NCI-H2081 treated with DMSO at 0.1 percent for 48 hours (cell line): ENCODE measurements at places on chromosomes 7 and 10.

- DNase-seq: no peak
Observed at GRCh38 chr7:127391591-127392181, 822 bp downstream of the ZNF800 start.

GRCh38 chr7:110347081-110347480, 743.8 kb upstream of the LRRN3 start:
- DNase-seq: no peak

DNA sequence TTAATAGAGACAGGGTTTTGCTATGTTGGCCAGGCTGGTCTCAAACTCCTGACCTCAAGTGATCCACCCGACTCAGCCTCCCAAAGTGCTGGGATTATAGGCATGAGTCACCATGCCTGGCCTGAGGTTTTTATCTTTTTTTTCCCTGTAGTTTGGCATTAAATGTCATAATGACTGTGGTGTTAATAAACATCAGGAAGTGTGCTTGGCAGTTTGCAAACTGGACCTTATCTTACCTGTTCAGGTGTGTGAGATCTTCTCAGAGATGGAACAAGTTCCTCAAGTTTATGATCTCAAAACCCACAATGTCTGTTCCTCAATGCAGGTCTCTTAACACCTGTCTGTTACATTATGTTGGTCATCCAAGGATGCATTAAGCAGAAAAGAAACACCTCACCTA, 80.0 kb downstream of the ARID5B start:
- no peak for DNase-seq

DNA sequence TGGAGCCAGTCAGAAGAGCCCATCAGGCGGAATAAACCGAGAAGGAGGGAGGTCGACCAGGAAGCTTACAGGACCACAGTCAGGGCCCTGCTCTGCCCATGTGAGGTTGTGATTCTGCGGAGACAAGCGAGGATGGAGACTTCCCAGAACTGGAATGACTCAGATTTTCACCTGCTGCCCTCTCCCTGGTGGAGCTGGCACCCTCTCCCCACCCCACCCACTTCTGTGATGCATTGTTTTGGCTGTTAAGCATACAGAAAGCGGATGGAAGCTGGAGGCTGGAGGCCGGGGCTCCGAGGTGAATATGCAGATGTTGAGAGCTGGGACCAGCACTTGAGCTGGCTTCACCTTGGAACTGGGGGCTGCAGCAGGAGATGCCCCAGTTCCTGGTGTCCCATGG, 57.4 kb downstream of the NPTX2 start:
- DNase-seq: no peak

DNA sequence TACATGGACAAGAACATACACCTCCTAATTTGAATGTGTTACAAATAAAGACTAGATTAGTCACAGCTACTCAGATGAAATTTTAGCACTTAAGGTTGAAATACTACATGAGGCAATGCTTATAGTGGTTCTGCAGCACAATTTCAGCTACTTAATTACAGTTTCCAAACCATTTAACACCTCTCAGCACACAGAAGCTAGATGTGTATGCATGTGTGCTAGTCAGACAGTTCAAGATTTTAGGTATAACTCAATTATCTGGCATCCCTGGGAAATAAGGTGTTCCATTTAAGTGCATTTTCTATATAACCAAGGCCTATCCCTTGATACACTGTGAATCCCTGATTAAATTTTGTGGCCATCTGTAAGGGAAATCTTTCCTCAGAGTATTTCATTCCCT, 141.8 kb downstream of the CHCHD3 start:
- DNase-seq: no peak

DNA sequence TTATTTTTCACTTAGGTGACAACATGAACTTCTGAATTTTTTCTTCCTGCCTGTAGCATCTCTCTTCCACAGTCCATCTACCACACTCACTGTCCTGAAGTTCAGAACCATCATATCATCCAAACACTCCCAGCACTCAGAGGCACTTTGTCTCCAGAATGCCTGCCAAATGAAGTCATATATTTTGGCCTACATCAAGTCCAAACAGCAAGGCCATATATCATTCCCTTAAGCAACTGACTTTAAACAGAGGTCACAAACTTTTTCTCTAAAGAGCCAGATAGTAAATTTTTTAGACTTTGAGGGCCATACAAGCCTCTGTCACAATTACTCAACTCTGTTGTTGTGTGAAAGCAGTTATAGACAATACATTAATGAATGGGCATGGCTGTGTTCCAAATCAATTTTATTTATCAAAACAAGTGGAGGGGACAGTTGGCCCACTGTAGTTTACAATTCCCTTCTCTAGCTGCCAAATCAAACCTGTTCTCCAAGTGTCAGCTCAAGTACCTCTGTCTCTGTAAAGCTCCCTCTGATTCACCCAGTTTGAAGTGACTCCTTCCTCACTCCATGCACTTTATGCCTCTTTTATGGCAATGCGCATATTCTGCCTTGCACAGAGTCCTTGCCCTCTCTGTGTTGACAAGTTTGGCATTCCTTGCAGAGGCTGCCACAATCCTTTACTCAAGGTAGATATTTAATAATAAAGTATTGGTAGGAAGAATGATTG, 305.7 kb downstream of the FZD1 start:
- no peak for DNase-seq

- no peak for DNase-seq
Observed at GRCh38 chr7:97094284-97094930, 23.1 kb upstream of the SDHAF3 start.

DNA sequence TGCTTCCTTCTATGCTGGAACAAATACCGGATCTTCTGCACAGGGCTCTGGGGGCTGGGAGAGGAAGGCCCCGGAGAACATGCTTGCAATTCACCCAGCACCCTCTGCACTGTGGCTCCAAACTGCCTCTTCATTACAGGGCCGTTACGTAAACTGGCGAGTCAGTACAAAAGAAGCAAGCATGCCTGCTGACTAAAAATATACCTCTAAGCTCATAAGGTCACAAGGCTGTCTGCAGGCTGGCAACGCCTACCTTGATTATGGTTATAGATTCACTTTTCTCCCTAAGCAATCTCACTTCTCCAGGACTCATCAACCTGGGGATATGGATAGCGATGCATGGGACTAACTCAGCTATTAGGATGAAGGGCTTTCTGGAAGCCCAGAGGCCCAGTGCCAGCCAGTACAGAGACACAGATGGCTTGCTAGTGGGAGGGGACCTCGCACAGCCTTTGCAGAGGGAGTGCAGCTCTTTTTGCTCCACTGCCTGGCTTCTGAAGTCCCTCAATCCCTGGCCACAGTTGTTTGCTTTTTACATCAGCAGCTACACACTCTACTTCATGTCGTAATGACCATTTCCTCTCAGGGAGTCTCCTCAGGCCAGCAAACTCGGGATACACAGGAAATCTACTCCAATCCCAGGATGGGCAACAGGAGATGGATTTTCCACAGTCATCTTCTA, 96.1 kb downstream of the SH3PXD2A start:
- DNase-seq: no peak

GRCh38 chr10:105356626-105357025, 715.5 kb downstream of the SORCS3 start:
- no peak for DNase-seq

DNA sequence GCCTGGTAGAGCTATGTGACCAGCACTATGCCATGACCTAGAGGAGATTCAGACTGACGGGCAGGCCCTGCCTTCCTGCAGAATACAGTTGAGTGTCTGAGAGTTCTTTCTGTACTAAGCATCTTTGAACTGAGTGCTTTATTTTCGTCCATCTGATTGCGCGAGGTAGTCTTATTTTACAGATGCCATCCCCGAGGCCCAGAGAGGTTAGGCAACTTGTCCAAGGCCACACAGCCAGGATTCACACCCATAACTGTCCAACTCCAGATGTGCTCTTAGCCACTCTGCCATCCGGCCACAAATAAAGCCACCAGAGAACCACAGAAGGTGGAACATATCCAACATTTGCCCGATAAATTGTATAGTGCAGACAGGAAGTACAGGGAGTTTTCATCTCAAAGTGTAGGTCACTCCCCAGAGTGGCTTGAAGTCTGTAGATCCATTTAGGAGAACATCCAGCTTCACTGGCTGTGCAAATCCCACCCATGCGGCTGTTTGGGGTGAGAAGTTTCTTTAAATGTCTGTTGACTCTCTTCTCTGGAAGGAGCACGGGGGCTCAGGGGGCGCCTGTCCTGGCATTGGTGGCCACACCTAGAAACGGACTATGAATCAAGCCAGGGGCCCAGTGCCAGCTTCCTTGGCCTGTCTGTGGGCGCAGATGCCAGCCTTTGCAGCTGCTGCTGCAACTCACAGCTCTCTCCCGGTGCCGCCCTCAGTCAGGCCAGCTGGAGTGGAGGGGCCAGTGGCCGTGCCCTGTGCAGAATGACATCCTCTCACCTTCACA, 11.1 kb downstream of the CHST3 start:
- DNase-seq: no peak

GRCh38 chr7:94253686-94254085, 141.0 kb upstream of the COL1A2 start:
- DNase-seq: no peak

DNA sequence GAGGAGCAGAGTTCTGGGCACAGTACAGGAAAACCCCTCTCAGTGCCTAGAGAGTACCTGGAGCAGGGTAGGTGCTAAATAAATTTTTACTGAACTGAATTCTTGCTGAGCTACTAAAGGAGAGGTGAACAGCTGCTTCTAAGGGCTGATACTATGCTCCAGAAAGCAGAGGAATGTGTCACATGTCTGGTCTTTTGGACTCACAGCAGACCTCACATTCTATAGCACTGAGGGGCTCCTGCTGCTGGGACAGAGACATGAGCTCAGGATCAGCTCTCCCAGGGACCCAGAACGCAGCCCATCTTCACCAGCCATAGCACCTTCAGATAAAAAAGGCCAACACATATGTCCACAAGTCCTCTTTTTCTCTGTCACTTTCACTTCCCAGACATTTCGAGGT, 133.0 kb upstream of the KLF14 start:
- DNase-seq: no peak

DNA sequence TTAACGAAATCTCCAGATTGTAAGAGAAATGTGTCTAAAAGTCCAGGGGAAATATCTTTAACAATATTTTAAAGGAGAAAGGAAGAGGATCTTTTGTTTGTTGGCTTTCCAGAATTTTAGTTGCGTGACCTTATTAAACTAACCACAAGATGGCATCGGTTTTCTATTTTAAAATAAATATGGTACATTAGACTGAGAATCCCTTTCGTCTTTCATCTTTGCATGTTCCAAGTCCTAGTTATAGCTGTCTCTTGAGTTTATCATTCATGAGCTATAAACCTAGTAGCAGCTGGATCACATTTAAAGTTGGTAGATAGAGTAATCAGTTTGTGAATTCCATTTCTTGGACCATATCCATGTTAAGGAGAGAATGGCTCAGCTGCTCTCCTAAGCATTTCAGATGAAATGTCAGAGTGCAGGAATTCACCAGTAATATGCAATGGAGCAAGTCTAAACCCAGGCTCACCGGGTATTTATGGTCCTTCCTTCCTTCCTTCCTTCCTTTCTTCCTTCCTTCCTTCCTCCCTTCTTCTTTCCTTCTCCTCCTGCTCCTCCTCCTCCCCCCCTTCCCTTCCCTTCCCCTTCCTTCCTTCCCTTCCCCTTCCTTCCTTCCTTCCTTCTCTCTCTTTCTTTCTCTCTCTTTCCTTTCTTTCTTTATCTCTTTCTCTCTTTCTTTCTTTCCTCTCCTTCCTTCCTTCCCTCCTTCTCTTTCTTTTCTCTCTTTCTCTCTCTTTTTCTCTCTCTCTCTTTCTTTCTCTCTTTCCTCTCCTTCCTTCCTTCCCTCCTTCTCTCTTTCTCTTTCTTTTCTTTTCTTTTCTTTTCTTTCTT, 57.8 kb upstream of the RAB18 start:
- DNase-seq: no peak
